ENCODE measurements at places on chromosomes 11 and 22.

- DNase-seq: no peak
Measured at GRCh38 chr22:35522225-35523149, 18.1 kb upstream of the RASD2 start.

GRCh38 chr22:22698263-22698750 is 53.9 kb downstream of the GGTLC2 start:
- no peak for DNase-seq

GRCh38 chr22:25127318-25127717 is 72.3 kb upstream of the CRYBB3 start:
- DNase-seq: no peak

- DNase-seq: no peak
Measured at GRCh38 chr22:39932166-39932565, 28.0 kb upstream of the TMA7B start.

GRCh38 chr22:33883561-33883960 is 36.7 kb downstream of the LARGE1 start:
- DNase-seq: no peak

DNA sequence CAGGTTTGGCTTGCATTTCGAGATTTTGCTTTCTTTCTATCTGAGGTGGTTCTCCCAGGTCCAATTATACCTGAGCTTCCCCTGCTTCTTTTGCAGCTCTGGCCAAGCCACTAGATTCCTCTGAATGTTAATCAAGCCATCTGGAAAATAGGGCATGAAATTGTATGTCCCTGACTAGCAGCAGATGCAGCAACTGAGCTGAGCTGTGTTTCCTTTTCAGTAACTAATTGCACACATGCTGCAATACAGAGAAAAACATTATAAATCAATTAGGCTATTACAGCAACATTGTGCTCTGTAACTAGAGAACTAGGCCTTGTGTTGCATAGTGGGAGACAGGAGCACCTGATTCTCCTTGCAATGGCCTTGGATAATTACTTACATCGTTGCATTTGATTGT is 408.3 kb downstream of the ETS1 start:
- no peak for DNase-seq

DNA sequence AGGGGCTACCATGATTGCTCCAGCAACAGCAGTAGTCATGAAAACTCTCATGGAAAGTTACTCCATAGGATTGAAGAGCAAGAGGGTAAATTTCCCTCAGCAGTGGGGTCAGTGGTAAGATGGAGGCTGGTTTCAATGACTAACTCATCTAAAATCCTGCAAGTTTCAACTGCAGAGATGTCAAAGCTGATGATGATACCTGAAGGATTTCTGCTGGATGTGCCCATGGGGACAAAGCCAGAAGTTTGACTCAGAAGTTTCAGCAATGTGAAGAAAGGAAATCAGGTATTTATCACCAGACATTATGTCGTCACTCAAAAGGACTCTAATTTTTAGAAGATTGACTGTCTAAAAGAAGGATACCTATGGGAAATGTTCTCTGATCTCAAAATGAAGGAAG is 29.1 kb downstream of the RAB38 start:
- DNase-seq: no peak

- no peak for DNase-seq
Measured at GRCh38 chr11:58505849-58506248, 2.1 kb downstream of the OR5B21 start.

DNA sequence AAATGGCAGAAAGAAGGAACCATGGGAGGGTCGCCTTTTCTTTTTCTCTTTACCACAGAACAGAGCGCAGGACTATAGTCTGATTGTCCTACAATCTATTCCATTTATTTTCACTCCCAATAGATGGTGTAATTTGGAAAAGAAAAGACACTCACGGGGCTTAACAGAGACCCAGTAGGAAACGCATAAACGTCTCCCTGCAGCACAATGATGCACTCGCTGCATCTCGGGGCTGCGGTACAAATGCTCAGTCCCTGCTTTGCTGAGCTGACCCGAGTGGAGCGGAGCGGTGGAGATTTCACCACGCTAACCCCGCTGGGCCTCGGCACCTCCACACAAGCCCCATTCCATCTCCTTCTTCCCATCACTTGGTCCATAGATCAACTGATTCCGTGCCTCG is 1.5 kb downstream of the FEZ1 start:
- DNase-seq: no peak

DNA sequence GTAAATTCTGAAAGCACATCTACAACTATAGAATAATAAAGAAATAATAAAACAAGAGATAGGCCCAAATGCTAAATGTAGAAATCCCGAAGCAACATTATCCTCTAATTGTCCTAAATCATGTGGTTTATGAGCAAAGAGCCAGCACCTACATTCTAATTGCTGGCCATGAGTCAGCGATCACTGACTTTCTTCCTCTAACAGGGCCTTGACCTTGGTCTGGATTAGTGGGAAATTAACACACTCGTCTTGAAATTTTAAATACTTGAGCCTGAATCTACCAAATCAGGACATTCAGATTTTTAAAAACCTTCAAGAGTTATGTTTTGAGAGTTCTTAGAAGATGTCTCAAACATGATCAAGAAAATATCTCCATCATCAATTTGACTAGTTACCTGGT is 727.6 kb downstream of the METTL15 start:
- no peak for DNase-seq

DNA sequence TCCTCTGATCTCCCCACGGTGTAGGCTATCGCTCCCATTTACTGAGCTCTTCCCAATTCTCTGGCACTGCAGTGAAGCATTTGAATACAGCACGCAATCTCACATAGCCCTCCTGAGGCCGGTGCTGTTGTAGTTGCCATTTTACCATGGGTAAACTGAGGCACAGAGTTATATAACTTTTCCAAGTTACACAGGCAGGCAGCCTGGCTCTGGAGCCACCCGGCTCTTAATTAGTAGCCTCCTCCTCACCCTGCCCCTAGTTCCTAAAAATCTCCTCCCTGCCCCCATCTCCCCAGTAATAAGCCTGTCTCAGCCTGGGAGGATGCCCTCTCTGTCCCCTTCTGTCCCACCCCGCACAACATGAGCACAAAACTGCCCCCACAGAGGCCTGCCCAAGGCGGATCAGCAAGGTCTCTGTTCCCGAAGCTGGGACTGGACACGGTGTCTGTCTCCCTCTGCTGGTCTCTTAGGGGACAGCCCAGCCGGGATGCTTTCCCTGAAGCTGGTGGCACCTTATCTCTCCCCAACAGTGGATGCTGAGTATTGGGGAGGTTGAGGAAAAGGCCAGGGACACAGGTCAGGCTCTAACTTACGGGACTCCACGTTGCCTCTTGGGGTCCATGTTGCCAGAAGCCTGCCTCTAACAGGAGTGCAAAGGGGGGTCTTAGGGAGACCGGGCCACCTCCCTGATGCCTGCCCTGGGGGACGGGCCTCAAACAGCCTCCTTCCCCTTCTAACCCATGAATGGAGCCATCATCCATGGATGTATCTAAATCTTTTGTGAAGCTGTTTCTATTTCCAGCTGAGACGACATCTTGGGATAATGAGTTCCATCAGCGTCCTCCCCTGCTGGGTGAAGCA is 9.1 kb upstream of the CLCF1 start:
- peak; percentile 71 for DNase-seq

- no peak for DNase-seq
Measured at GRCh38 chr11:37786214-37786755, 1188.2 kb upstream of the RAG2 start.

DNA sequence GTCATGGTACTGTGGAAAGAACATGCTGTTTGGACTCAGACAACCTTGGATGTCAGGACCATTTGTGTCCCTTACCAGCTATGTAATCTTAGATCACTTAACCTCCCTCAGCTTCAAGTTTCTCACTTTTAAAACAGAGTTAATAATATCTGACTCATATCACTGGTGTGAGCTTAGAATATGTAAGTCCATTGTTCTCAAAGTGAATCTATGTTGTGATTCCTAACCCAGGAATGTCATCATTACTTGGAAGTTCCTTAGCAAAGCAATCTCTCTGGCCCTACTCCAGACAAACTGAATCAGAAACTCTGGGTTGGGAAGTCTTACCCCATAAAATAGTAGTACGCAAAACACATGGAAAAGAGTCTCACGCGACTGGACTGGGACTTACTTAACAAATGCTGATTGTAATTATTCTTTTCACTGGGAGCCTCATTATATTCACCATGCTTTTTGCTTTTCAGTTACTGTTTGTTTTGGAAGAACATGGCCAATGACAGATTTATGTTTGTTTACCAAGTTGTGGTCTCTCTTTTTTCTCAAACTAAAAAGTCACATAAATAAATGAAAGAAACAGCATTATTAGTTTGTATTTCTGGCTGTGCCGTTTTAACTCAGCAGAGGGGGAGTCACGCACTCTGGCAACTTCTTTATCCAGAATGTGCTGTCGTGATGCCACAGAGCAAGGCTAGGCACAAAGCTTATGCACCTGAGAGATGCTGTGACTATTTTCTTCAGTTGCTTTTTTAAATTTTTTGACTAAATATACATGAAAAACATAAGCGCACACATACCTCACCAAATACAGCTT is 217.7 kb upstream of the CTSC start:
- no peak for DNase-seq

DNA sequence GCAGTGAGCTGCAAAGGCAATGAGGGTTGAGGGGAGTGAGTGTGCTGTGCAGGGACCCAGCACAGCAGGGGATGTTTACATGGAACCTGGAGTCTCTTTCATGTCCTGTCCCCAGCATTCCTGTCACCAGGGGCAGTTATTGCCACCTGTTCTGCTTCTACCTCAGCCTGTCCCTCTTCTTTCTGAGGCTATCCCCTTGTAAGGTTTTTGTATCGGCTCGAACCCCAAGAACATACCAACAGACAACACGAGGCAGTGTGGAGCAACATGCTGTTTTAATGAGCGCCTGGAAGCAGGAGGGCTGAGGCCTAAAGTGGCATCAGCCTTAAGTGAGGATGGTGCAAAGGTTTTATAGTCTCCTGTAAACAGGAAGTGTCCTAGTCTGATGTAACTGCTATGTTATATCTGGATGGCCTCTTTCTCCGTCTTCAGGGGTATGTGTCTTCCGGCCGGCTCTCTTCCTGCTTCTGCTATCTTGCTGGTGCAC is 3.9 kb downstream of the SCGB2A2 start:
- DNase-seq: no peak

DNA sequence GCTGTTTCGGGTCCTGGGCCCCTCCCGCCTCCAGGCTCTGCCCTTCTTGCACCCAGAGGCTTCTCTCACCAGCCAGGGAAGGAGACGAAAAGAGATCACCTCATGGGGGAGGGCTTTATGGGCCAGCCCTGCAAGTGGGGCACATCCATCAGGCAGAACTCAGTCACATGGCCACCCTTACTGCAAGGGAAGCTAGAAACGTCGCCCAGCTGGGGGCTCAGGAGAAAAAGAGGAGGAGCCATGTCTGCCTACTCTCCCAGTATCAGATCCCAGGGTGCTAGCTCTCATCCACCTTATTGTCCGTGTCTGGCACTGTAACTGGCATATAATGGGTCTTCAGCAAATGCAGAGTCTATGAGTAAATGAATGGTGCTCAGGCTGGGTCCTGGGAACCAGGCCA is 24.2 kb downstream of the MFNG start:
- DNase-seq: no peak

GRCh38 chr11:2366276-2366675 is 10.8 kb upstream of the CD81 start:
- DNase-seq: no peak

DNA sequence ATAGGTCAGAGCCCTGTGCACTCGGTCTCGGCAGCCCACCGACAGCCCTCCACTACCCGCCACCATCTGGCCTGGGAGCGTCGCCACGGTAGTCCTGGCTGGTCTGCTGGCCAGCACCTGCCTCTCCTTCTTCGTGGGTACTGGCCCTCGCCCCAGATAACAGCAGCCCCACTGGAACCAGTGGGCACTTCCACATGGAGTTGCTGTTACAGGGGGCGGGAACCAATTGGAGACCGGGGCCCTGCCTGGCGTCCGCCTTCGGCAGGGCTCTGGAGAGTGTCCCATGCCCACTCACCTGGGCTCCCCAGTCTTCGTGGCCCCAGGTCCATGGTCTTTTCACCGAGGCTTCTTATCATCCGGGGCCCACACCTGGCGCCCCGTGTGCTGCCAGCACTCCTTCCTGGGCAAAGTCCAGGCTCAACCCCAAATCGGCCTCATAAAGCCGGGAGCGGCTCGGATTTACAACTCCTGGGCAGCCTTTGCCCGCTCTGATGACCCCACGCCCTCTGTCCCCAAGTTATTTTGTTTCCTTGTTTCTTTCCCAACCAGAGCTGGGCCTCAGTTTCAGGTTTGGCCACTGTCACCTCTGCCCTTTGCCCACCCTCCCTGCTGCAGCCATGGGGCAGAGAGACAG is 12.9 kb upstream of the EHD1 start:
- DNase-seq: no peak

- no peak for DNase-seq
Measured at GRCh38 chr22:28864878-28865596, 18.3 kb upstream of the ZNRF3 start.

DNA sequence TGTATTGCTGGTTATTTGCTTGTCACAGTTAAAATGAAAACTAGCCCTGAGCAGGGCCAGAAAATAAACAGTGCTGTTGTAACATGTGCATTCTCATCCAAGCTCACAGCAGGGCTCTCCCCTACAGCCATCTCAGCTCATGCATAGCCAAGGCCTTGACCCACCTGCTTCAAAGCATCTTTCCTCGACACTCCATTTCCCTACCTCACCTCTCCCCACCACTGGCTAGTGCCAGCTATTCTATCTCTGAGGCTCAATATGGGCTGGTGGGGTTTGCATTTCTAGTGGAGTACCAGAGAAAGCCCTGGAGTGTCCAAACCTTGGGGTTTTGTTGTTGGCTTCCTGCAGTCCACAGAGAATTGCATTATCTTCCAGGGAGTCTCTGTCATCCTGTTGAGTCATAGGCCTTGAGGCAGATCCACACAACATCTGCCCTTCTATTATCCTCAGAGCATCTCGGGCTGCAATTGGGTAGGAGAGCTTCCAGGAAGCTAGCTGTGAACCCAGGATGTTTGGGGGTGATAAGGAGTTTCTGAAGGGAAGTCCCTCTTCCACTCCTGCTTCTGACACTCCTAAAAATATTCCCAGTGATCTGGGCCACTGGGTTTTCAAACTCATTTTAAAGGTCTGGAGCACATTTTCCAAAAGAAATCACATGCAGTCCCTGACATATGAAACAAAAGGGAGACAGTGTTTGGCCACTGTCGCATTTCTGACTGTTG is 36.1 kb upstream of the AMOTL1 start:
- DNase-seq: no peak

DNA sequence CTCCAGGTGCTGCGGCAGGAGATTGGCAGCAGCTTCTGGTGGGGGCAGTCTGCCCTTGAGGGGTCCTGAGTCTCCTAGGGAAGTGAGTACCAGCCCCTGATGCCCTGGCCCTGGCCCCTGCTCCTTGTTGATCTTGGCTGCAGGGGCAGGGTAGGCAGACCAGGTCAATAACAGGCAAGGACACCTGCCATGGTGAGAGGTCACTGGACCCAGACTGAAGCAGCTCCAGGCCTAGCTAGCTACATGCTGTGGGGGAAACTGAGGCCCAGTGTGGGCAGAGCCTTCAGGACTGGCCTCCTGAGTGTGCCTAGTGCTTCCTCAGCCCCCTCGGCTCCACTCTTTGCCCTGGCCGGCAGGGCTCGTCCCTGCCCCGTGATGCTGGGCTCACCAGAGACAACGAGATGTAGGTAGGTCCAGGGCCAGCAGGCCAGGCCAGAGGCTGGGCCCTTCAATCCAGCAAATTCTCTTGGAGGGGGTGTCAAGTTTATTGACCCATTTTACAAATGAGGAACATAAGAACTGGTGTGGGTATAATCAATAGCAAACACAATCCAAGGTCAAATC is 20.4 kb downstream of the RTN4R start:
- DNase-seq: no peak

GRCh38 chr22:44640618-44641155 is 61.3 kb upstream of the PRR5 start:
- DNase-seq: no peak

- DNase-seq: no peak
Measured at GRCh38 chr11:64629796-64630562, 39.0 kb downstream of the SLC22A12 start.
